Airway epithelial cell (primary cell): ENCODE measurements at places on chromosomes 1 and 21. TPM values are rescaled to one million over a fixed set of nuclear protein-coding genes. Genes with fewer than 3 reads are reported as not detected.

Gene AMIGO1
- total RNA-seq: 0.19 and 0.56 TPM in 2 replicates

Gene KCNQ4
- 0.07 TPM in 1 of 2 replicates, not detected in the other for total RNA-seq

Gene CSF1
- total RNA-seq: 4.2 and 4.9 TPM in 2 replicates

Gene SYTL1
- 72.4 and 96.0 TPM in 2 replicates for total RNA-seq

Gene AIRE
- total RNA-seq: not detected in 2 replicates

Gene CLDN17
- 0.56 and 0.70 TPM in 2 replicates for total RNA-seq

Gene ST6GALNAC3
- 0.14 TPM in 2 replicates for total RNA-seq

Gene FCRL2
- total RNA-seq: not detected in 2 replicates

Gene SORT1
- 17.7 and 22.0 TPM in 2 replicates for total RNA-seq

Gene PGM1
- 58.7 and 61.6 TPM in 2 replicates for total RNA-seq

Gene KCTD3
- total RNA-seq: 21.8 and 25.3 TPM in 2 replicates

Gene DFFB
- total RNA-seq: 6.5 and 6.9 TPM in 2 replicates

Gene TRIM45
- total RNA-seq: 0.65 and 1.7 TPM in 2 replicates

Gene CD34
- total RNA-seq: not detected in 2 replicates

Gene LIPI
- not detected in 2 replicates for total RNA-seq

Gene LINGO4
- total RNA-seq: not detected in 2 replicates

Gene FLVCR1
- total RNA-seq: 4.6 and 6.8 TPM in 2 replicates

Gene NEK2
- 17.3 and 19.6 TPM in 2 replicates for total RNA-seq

Gene PSMA5
- 42.0 and 70.3 TPM in 2 replicates for total RNA-seq

Gene CYP4X1
- 0.51 and 0.56 TPM in 2 replicates for total RNA-seq

Gene TACSTD2
- total RNA-seq: 399 and 415 TPM in 2 replicates

Gene LCE2A
- not detected in 2 replicates for total RNA-seq

Gene MIGA1
- total RNA-seq: 5.7 and 9.2 TPM in 2 replicates

Gene CLIC6
- 0.07 TPM in 1 of 2 replicates, not detected in the other for total RNA-seq

Gene ARHGEF11
- total RNA-seq: 9.4 and 14.8 TPM in 2 replicates

Gene HMGN1
- 337 and 395 TPM in 2 replicates for total RNA-seq

Gene GBP1
- 5.1 and 9.0 TPM in 2 replicates for total RNA-seq

Gene CFAP45
- total RNA-seq: 0.09 and 0.49 TPM in 2 replicates

Gene RNF186
- not detected in 2 replicates for total RNA-seq

Gene ADCY10
- total RNA-seq: not detected in 2 replicates

Gene SMIM1
- total RNA-seq: 0.79 and 3.6 TPM in 2 replicates

Gene CEP85
- 8.2 and 13.9 TPM in 2 replicates for total RNA-seq

Gene CYP2J2
- total RNA-seq: 3.0 and 4.0 TPM in 2 replicates

Gene HOOK1
- 7.1 and 10.7 TPM in 2 replicates for total RNA-seq

Gene FDPS
- 420 and 512 TPM in 2 replicates for total RNA-seq

Gene AMY1B
- total RNA-seq: not detected in 2 replicates

Gene ADAMTSL4
- 14.4 and 21.1 TPM in 2 replicates for total RNA-seq

Gene GJA4
- total RNA-seq: not detected in 2 replicates

Gene TBX15
- total RNA-seq: not detected in 2 replicates

Gene SHISAL2A
- total RNA-seq: 0.14 TPM in 1 of 2 replicates, not detected in the other

Gene CAMSAP2
- total RNA-seq: 18.6 and 29.7 TPM in 2 replicates

Gene PEAR1
- 5.0 and 6.3 TPM in 2 replicates for total RNA-seq
